ENCODE measurements at places on chromosomes 3 and 15.

DNA sequence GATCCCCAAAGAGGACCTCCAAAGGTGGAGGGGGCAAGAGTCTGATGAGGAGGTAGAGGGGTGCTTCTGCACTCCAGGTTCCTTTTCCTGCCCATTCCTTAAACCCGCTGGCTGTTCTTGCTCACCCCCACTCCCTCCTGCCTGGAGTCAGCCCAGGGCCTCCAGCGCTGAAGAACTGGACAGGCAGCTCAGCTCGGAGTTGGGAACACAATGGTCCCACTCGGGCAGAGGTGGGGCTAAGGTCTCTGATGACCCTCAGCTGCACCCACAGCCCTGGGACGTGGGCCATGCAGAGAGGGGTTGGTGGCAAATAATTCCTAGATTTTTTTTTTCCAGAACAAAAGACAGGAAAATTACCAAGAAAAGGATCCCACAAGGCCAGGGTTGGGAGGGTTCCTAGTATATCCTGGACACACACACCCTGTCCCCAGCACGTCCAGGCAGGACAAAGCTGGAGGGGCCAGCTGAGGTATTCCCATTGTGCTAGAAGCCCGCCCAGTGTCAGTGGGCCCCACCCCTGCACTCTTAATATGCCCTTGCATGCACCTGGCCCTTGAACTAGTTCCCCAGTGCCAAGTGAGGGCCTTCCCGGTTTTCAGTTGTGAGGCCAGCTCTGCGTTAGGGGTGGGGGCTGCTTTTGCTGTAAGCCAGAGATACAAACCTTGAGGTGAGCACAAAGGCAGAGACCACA, 22.1 kb upstream of the IP6K2 start:
- DNase-seq: no peak

DNA sequence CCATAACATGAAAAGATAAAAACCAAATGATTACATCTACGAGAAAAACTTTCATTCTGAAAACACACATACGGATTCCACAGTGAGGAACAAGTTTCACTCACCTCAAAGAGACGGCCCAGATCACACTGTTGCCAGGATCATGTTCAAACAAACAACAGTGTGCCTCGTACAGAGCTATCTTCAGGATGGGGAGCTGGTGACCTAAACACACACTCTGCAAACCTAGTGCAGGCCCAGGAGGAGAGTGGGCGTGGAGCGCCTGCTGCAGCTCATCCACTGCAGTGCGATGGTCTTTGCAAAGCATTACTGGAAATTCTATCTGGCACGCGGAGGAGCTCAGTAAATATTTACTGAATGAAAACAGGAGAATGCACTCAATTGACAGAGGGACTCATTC, 38.5 kb downstream of the TAMM41 start:
- no peak for DNase-seq

DNA sequence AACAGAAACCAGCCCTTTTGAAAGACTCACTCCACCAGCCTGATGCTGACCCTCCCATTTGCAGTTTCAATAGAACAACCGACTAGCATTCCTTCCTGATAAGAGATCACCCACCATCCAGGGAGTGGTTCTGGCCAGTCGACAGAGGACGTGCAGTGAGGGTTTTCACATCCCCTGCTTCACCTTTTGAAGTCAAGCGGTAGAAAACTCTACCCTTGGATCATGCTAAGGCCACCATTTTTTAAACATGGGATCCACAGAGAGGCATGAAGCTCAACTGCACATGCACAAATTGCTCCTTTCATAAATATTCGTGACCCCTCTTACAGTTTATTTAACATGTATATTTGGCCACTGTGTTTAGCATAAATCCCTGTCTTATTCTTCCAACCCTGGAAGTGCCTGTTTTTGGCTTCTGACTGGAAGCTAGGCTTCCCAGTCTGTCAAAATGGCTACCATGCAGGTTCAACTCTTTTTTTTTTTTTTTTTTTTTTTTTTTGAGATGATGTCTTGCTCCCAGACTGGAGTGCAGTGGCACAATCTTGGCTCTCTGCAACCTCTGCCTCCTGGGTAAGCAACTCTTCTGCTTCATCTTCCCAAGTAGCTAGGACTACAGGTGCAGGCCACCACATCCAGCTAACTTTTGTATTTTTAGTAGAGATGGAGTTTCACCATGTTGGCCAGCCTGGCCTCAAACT, 1.0 kb upstream of the THUMPD3 start:
- DNase-seq: no peak

DNA sequence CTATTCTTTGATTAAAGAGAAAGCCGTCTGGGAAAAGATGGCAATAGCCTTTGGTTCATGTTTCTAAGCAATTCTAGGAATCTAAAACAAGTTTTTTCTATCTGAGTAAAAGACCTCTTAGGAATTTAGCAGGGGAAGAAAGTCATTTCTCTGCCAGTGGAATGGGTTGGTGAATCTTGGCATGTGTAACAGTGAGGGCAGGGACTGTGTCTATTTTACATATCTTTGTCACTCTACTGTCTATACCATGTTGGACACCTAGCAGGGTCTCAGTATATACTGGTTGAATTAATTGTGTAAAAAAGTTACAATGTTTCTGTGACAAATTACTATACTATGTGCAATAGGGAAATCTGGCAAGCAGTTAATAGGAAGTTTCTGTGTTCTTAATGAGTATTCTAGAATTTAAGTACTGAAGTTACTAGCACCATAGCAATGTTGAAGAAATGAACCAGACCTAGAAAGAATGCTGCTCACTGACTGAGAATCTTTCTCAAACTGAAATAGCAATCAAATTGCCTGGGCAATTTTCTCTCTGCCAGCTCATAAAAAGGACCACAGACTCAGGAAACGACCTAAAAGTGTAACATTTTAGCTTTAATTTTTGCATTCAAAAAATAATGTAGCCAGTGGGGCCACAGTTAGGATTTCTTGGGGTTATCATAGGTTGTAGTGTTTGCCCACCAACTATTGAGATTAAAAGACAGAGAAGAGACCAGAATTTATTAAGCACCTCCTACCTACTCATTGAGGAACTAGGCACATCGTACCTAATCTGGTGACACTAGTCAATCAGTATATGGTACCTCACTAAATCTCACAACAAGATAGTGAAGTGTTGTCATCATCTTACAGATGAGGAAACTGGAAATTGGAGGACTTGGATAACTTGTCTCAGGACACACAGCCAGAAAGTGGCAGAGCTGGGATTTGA, 56.2 kb upstream of the LEKR1 start:
- DNase-seq: no peak

- no peak for DNase-seq
Observed at GRCh38 chr15:39499681-39500080, 81.2 kb upstream of the THBS1 start.

- DNase-seq: no peak
Observed at GRCh38 chr15:89693091-89693490, 2.5 kb downstream of the WDR93 start.

- DNase-seq: no peak
Observed at GRCh38 chr15:42914728-42915497, 5.7 kb downstream of the TTBK2 start.

DNA sequence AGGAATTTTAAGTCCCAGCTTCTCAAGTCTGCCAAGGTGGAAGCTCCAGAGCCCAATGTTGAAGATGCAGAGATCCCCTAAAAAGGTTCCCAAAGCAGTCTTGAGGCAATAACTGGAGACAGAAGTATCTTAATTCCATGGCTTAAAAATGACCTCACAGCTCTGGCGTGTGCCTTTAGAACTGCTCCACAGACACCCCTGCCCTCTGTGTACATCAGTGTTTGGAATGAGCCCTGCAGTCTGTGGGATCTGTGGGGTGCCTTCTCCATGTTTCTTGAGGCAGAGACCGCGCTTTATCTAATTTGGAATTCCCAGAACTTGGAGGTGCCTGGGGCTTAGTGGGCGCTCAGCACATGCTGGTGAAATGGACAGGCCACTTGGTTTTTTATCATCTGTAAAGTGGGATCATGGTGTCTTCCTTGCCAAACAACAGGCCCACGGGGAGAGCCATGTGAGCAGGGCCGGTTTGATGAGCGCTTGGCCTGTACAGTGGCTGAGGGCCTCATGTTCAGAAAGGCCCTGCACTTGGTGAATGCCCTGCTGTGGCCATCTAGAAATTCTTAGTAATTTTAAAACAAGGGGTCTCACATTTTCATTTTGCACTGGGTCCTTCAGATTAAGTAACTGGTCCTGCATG, 7.1 kb downstream of the ITGA11 start:
- no peak for DNase-seq

All from stimulated activated CD8-positive, alpha-beta memory T cell treated with anti-CD3 and anti-CD28 coated beads, Interleukin-2, amount 100 ng/mL, for 48 hours (primary cell).